ENCODE measurements at places on chromosomes 5 and 9.

DNA sequence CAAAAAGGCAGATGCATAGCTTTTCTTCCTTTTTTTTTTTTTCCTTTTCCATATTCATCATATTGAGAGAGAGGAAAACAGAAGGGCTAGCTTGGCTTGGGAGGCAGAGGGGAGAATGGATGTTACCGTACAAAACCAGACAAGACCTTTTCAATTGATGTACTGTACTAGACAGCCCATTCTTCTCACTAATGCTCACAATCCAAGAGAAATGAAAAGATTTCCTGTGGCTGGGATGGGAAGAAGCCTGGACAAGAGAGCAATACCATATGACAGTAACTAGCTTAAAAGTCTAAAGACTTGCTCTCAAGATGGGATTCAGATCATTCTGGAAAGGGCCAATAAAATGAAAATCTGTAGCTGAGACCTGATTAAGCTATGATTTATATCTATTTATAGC lies 3.4 kb downstream of the CEMIP2 start:
- no peak for DNase-seq

DNA sequence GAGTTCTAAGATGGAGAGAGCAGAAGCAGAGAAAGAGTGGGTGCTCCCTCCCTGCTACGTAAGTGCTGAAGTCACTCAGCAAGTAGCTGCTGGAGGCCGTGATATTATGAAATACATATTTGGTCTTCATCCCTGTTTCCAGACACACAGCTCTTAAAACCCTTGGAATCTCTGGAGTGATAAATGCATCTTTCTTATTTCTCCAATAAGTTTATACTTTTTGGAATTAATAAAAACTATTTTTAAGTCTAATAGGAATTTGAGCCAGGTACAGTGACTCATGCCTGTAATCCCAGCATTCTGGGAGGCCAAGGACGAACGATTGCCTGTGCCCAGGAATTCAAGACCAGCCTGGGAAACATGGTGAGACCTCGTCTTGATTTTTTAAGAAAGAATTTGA lies 60.6 kb downstream of the AUH start:
- DNase-seq: no peak

DNA sequence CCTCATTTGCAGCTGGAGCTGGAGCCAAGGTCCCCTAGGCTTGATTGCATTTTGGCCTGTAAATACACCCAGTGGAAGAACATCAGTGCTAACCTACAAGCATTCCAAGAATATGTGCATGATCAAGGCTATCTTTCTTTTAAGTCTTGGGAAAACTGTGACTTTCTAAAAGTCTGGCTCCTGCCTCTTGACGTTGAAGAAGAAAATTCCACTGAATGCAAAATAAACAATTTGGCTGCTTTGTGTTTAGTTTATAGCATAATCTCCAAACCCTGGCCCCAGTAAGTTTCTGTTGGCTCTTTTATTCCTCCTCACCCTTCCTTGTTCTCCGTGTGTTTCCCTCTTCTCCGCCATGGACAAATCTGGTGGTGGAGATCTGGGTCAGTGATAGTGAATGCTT lies 109.3 kb upstream of the TLE1 start:
- DNase-seq: no peak

- DNase-seq: peak; percentile 43
These were observed 61.8 kb downstream of the SPATA31C2 start for GRCh38 chr9:88076286-88077070.

DNA sequence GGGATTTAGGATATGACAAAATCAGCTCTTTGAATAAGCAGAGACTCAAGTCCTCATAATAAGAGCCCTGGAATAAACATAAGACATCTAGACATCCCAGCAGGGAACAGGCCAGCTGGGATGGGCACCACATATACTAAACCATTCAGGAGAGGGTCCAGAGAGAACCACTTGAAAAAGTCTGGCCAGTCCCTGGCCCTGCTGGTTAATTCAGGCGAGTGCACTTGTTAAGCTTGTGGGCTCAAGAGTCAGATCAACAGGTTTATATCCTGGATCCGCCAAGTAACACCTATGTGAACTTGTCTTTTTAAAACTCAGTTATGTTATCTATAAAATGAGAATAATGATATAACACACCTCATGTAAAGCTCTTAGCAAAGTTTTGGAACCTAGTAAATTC lies 63.3 kb downstream of the CAVIN4 start:
- DNase-seq: no peak
